ENCODE measurements at places on chromosomes 16 and 17. TPM values are rescaled to one million over a fixed set of nuclear protein-coding genes. Genes with fewer than 3 reads are reported as not detected.
A peak's percentile ranks its signal among the peaks of the same experiment; 100 is the strongest.

- peak; percentile 6 for DNase-seq
Observed at GRCh38 chr17:38558728-38559050, 47.1 kb downstream of the SRCIN1 start.

- no peak for DNase-seq
Observed at GRCh38 chr17:28827672-28828071, 14.9 kb downstream of the FAM222B start.

The SLC13A2 gene
- not detected for total RNA-seq

- DNase-seq, result no peak
Observed at GRCh38 chr17:77716289-77716926, 242.1 kb upstream of the TNRC6C start.

- DNase-seq, result no peak
Observed at GRCh38 chr17:56292578-56292977, 139.3 kb downstream of the ANKFN1 start.

The CCDC40 gene
- 7.1 TPM for total RNA-seq

DNA sequence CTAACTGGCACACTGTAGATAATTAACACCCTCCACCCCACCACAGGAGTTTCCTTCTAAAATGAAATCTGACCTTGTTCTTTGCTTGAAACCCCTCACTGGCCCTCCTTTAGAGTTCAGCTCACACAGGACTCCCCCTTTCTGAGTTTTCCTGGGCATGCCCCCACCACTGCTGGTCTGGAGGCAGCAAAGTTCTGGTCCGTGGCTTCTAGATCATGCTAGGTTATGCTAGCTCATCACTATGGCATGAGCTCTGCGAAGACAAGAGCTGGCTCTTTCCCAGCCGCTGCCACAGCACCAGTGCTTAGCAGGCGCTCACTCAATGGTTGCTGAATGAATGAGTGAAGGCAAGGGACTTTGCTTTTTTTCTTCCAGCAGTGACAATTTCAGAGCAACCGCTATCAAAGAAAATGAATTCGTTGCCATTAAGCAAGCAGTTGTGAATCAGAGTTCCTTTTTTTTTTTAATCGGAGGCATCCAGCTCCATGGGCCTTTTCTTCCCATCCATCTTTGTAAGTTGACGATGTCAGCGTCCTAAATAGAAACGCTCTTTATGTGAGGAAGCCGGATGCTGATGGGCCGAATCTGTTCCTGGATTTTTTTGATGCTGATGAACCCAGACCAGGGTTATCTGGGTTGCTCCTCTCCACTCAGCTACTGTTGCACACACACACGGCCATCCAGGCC, 80.8 kb upstream of the NOL11 start:
- no peak for DNase-seq

DNA sequence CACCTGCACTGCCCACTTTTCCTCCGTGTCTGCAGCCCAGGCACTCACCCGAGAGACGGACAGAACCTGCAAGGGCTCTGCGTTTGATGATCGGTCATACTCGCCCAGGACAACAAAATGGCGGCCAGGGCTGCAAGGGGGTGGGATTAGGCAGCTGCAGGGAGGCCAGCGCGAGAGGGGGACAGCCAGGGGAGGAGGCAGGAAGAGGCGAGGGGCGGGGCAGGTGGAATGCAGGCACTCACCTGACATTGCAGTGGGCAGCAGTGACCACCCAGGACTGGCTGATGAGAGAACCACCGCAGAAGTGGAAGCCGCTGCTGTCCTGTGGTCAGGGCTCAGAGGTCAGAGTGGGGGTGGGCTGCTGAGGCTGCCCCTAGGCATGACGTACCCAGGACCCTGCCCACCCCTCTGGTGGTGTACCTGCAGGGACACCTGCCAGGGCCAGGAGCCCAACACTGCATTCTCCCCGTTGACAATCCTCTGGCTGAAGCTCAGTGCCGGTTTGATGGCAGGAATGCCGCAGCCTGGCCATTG, 917 bp downstream of the CTRL start:
- DNase-seq, result no peak

DNA sequence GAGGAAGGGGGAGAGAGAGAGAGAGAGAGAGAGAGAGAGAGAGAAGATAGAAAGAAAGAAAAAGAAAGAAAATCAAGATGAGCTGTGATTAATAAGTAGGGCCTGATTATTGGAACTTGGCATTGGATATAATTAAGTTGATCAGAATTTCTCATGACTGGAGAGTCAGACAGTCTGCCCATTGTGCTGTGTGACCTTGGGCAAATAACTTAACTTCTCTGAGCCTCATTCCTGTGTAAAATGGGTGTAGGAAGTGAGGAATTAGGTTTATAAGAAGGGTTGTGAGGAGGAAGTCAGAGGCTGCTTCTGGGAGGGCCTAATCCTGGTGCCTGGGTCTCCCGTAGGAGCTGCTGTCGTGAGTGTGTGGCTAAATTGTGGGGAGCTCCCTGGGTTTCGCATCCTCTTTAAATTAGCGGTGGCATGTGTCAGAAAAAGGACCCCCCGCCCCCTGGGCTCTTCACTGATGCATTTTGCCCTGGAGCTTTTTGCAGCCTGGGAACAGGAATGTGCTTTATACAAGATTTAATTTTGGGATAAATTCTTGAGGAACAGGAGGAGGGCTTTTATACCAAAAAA, 76.0 kb downstream of the CMIP start:
- no peak for DNase-seq

GRCh38 chr17:8463099-8463498, 27.4 kb downstream of the NDEL1 start:
- no peak for DNase-seq

DNA sequence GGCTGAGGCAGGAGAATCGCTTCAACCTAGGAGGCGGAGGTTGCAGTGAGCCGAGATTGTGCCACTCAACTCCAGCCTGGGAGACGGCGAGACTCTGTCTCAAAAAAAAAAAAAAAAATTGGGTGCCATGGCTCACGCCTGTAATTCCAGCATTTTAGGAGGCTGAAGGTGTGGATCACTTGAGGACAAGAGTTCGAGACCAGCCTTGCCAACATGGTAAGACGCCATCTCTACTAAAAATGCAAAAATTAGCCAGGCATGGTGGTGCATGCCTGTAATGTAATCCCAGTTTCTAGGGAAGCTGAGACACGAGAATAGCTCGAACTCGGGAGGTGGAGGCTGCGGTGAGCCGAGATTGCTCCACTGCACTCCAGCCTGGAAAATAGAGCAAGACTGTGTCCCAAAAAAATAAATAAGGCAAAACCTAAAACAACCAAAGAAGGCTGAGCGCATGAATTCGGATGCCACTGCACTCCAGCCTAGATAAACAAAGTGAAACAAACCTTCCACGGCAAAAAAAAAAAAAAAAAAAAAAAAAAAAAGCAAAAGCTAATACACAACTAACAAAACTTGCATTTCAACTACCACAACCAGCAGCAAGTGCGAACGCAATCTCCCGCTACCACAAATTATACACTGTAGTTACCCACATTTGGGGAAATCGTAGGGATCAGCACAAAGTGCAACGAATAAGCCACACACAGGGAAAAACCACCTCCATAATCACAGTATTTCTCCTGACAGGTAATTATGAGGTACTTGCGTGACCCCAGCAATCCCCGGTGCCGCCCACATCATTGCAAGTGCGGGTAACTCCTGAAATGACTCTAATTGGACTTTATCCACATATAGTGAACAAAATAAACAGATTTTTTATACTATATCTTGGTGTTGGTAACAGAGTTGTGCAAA, 25.6 kb downstream of the TEX14 start:
- no peak for DNase-seq

The NF1 gene
- total RNA-seq, result 66.1 TPM

The NPIPB6 gene
- 4.5 TPM for total RNA-seq

The ZNF267 gene
- 13.8 TPM for total RNA-seq

- no peak for DNase-seq
Observed at GRCh38 chr16:79261481-79261940, 339.0 kb downstream of the MAF start.

- peak; percentile 90 for DNase-seq
Observed at GRCh38 chr16:68520649-68521086, 18.4 kb upstream of the ZFP90 start.

- no peak for DNase-seq
Observed at GRCh38 chr17:77061669-77062068, 79.1 kb upstream of the SEC14L1 start.

The INTS2 gene
- total RNA-seq, result 15.5 TPM

The KRTAP4-3 gene
- not detected for total RNA-seq

- DNase-seq, result no peak
Observed at GRCh38 chr17:12665263-12666210, at the start of gene MYOCD. MYOCD (plus strand) TSS chr17:12665890; CDS start chr17:12666189, 299 bp downstream.

- DNase-seq, result no peak
Observed at GRCh38 chr16:2054543-2055245, 6.9 kb downstream of the TSC2 start.

The HOXB7 gene
- total RNA-seq, result 1.8 TPM

The PIMREG gene
- 0.59 TPM for total RNA-seq

The SP6 gene
- 0.78 TPM for total RNA-seq

DNA sequence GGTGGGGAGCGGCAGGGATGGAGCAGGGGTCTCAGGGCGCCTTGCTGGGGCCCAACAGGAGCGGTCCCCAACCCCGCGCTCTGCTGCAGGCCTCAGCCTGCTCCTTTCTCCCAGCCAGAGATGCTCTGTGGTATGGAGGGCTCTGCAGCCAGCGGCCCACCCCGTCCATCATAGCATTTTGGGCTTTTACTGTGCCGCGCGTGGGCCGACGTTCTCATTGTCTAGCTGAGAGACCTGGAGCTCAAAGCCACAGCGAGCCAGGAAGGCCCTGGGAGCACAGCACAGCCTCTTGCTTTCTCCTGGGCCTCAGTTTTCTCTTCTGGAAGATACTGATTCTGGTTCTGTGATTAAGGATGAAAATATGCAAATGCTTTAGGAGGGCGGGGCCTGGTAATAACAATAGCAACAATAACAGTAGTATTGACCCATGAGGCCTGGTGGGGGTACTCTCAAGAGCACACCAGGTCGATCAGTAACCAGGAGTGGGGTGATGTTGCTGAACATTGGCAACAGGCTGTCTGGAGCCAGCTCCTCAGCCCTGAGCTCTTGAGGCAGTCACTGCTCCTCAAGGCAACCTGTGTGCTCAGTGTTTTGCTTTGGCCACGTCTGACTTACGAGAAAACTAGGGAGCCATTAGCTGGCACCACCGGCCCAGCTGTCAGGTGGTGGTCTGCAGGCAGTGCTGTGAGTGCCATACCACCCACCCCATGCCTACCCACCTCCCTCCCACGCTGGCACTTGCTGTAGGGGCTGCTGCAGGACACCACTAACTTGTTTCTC, 1.1 kb upstream of the RASD1 start:
- DNase-seq, result no peak
